RKO (cell line): ENCODE measurements at places on chromosomes 6 and 20.

DNA sequence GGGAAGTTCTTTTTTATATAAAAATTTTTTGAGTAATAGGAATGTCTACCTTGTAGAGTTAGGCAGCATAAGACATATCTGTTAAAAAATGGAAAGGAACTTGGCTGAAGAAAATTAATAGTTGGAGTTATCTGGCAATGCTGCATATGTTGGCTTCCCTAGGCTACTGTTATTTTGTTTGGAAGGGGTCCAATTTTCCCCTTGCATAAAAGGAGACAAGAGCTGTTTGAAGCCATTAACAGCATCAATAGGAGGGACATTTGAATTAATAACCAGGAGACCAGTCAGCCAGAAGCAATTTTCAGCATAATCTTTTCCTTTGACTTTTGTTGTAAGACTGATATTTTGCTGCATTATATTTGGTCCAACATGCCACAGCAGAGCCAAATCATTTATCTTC is 80.9 kb upstream of the TAB2 start:
- no peak for DNase-seq

- no peak for DNase-seq
Observed at GRCh38 chr6:110703010-110703905, 112.0 kb downstream of the CDK19 start.

GRCh38 chr6:138227316-138227781 is 9.1 kb upstream of the PBOV1 start:
- no peak for DNase-seq

DNA sequence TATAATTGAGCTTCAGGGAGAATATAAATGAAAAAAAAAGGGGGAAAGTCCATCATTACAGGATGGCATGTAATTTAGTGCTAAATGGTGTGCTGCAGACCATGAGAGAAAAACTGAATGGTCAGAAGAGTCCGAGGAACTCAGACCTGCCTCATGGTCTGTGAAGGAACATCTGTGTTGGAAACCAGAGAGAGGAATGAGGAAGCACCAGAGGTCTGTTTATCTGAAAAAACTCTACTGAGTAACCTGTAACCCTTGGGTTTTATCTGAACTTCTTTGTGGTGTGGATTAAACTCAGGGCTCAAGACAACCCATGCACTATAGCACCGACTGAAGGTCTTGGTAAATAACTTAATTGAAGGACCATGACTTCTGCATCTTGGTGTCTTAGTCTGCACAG is 108.1 kb downstream of the RNF144B start:
- DNase-seq: no peak

DNA sequence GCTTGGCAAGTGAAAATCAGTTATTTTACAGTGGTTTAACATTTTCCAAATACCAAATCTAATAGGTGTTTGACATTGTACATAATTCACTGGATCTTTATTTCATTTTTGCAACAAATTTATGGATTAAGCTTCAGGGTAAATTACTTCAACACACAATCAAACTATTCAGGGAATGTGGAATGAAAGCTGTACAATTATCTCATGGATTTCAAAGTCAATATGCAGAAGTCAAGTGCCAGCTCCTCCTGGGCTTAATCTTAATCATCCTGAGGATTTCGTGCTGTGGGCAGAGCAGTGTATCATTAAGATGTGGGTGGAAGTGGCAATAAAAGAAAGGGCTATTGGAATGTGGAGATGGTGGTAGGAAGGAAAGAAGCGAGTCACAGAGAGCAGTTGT is 548.8 kb downstream of the COL12A1 start:
- DNase-seq: no peak

DNA sequence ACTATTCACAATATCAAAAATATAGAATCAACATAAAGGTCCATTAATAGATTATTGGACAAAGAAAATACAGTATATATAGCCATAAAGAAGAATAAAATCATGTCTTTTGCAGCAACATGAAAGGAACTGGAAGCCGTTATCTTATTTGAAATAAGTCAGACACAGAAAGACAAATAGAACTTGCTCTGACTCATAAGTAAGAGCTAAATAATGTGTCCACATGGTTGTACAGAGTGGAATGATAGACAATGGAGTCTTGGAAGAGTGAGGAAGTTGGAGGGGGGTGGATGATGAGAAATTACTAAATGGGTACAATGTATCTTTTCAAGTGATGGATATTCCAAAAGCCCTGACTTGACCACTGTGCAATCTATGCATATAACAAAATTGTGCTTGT is 613.5 kb downstream of the PHF3 start:
- DNase-seq: no peak

- DNase-seq: peak; percentile 49
Observed at GRCh38 chr6:30100585-30101443, 12.1 kb downstream of the TRIM31 start.

DNA sequence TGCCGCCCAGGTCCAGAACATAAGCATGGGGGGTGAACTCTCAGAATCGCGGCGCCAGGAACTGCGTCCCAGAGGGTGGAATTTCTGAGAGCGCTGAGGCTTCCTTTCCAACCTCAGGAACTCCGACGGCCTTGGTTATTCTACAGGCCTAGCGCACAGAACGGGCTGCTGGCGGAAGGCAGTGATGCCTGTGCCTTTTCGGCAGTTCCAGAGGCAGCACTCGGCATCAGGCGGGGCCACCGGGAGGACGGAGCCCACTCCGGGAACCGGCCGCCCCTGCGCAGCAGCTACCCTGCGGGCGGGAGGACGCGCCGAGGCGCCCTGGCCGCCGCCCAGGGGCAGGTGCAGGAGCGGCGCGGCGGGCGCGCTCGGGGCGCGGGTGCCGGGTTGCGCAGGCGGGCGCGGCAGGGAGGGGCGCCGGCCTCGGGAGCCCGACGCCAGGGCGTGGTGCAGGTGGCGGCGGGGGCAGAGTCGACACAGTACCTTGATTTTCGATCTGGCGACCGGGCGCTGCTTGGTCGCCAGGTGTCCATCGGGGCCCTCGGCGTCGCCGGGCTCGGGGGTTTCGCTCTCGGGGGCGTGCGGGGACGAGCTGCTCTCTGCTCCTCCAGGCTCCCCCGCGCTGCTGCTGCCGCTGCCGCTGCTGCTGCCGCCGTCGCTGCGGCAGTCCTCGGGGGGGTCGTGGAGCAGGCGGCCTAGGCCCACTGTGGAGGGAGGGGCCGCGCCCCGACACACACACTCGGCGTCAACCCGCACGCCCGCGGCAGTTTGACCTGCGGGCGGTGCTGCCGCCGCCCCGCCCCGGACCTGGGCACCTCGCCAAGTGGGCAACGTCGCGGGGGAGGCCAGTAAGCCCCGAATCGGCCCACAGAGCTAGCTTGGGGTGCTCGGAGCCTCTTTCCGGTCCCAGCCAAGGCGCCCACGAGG is 1.3 kb downstream of the OVOL2 start:
- peak; percentile 27 for DNase-seq

DNA sequence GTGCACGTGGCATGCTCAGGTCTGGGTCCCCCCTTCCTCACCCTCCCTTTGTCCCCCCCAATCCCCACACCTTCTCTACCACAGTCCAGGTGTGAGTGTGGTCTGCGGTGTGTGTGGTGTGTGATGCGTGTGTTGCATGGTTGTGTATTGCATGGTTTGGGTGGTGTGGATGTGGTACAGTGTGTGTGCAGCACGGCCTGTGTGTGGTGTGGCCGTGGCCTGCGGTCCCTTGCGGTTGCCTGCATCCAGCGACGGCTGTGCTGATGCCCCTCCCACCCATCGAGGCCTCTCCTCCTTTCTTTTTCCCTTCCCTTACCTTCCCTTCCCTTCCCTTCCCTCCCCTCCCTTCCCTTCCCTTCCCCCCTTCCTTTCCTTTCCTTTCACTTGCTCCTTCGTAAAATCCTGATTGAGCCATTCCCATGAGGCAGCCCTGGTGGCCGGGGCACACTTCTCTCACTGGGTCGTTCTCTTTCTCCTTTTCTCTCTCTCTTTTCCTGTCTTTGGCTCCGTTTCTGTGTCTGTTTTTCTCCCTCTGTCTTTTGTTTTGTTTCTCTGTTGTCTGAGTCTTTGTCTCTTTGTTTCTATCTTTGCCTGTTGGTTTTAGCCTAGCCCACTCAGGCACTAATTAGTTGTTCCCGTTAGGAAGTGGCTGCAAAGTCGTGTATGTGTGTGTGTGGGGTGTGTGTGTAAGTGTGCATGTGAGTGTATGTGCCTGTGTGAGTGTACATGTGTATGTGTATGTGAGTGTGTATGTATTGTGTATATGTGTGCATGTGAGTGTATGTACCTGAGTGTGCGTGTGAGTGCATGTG is 65.7 kb downstream of the SRC start:
- no peak for DNase-seq

- DNase-seq: peak; percentile 24
Observed at GRCh38 chr6:155315516-155315871, 1.2 kb upstream of the TFB1M start.

DNA sequence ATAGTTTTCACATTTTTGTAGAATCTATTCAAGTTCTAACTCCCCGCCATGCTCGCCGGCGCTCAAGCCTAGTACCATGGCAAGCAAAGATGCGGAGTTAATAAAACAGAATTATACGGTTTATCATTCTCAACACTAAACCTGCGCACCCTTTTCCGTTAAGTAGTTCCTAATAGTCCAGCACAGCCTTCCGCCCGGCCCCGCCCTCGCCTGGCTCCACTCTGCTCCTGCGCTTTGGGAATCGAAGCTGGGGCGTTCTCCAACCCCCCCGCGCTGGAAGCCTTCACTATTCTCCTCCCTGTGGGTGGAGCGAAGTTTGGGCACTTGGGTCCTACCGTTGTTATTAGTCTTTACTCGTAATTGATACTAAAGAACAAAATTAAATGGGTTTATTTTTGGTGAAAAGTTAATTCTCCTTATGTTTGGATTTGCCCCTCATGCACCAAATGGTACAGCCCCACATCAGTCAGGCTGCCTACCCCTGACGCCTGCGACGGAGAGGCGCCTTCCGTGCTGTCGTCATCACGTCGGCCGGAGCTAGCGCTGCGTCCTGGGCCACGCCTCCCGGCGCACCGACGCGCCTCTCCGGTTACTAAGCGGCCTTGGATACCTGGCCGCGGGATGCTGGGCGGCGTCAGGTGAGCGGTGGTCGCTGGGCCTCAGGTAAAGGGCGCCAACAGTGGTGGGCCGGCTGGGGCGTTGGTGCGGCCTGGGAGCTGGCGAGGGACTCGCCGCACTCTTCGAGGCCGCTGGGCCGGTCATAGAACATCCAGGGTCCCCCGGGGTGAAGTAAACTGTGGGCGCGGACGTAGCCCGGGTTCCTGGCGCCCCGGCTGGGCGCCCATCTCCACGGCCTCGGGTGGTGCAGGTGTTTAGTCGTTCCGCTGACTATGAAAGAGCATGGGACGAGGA is at the start of gene IFT52:
Gene IFT52, plus strand, starts transcription at position 546 of the 912 bp plus-strand sequence. CDS start 3,762 bp downstream, outside the sequence.
- peak; percentile 94 for DNase-seq

GRCh38 chr6:5665173-5665572 is 341.6 kb downstream of the NRN1 start:
- no peak for DNase-seq

GRCh38 chr6:117497237-117497636 is 14.8 kb downstream of the DCBLD1 start:
- DNase-seq: no peak

DNA sequence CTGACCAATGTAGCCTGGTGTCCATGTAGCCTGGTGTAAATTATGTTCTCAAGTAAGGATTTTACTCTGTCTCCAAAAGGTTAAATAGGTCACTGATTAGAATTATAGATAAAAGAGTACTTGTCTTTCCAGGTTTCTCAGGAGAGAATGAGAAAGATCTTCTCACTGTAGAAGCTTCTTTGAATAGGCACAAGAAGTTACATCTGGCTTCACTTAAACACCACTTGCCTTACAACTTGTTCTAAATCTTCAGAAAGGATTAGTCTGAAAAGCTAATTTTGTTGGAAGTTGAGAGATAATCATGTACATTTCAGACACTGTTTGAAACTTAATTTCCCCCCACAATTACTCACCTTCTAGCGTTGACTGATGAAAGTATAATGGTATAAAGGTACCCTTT is 275.3 kb downstream of the FARS2 start:
- DNase-seq: no peak

DNA sequence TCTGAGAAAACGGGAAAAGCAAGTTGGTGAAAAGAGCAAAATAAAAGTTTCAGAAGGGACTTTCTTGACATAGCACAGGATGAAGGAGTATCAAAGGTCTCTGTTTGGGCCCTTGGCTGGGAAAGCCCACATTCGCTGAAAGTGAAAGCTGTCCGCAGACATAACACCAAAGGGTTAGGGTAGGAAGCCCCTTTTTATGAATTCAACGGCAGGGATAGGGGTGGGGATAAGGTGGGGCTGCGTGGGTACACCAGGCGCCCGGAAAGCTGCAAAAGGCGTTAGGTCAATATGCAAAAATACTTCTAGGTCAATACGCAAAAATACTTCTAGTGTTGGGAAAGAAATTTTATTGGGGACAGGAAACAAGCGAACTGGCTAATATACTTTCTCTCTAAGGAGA is 135.1 kb downstream of the OR2B2 start:
- DNase-seq: no peak

DNA sequence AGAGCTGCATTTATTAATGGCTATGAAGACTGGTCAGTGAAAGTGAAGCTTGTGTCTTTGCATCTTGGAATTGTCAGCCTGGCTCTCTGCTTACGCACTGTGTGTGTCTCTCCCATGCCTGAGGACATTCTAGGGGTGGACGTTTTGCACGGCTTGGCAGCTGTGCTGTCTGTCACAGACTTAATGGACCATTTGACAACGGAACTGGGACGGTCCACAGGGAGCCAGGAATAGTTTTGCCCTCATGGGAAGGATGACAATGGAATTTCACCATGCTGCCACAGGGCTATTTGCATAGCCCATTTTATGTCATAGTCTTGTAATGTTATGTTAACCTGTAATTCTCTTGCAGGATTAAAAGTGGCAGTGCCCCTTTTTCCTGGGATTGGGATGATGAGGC is 44.7 kb downstream of the OR2B6 start:
- no peak for DNase-seq

- DNase-seq: no peak
Observed at GRCh38 chr6:77123527-77123926, 339.8 kb downstream of the HTR1B start.

DNA sequence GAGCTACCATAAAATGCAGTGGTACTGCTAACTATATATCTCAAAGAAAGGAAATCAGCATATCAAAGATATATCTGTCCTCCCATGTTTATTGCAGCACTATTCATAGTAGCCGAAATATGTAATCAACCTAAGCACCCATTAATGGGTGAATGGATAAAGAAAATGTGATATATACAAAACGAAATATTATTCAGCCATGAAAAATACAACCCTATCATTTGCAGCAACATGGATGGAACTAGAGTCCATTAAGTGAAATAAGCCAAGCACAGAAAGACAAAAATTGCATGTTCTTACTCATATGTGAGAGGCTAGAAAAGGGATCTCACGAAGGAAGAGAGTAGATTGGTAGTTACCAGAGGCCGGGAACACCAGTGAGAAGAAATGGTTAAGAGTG is 126.1 kb downstream of the PDE10A start:
- no peak for DNase-seq

GRCh38 chr6:132780770-132781371 is 17.6 kb downstream of the SLC18B1 start:
- peak; percentile 43 for DNase-seq

DNA sequence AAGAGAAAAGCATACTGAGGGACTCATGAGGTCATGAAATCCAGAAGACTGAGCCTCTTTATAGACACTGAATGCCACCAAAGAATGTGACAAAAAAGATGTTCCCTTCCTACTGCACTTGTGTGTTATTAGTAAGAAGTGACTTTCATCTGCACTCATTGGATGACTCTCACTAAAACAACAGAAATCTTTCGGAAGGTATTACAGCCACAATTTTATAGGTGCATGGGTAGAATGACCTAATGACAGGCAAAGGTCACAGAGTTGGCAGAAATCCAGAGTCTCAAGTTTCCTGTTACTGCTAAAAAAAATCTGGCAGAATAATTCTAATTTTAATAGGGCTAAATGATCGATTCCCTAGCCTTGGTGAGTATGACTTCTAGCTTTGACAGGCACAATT is 13.3 kb downstream of the PKHD1 start:
- no peak for DNase-seq
